Glomerular endothelial cell (primary cell): ENCODE measurements at places on chromosomes 6 and 20. TPM values are rescaled to one million over a fixed set of nuclear protein-coding genes. Genes with fewer than 3 reads are reported as not detected.

DNA sequence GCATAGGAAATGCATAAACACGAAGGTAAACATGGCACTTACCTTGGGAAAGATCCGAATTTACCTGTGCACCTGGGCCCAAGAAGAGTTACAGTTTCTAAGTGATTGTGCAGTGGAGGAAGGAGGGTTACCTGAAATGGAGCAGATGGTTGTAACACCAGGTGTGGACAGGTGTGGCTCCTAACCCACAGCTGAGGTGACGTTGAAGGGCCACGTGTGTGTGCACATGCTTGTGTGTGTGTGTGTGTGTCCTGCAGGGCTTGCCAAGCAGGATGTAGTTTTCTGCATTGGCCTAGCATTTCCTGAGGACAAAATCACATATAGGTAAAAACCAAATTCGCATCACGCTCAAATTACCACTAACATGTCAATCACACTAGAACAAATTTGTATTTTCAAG is 240.8 kb downstream of the ANKRD60 start:
- no peak for DNase-seq

DNA sequence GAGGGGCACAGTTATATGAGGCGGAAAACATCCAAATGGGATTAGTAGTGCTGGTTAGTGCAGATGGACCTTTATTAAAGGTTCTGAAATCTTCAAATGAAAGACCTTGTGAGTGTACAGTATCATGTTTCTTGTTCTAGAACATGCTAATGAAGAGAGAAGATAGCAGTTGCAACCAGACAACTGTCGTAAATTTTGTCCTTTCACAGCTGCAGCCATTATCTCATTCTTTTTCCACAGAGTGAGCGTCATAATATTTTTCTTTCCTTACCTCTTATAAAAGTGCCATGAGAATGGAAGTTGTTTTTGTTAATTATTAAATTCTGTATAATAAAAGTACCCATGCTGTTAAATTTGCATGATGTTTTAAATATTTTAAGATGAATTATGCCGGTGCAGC is 4.4 kb upstream of the C6orf163 start:
- no peak for DNase-seq

DNA sequence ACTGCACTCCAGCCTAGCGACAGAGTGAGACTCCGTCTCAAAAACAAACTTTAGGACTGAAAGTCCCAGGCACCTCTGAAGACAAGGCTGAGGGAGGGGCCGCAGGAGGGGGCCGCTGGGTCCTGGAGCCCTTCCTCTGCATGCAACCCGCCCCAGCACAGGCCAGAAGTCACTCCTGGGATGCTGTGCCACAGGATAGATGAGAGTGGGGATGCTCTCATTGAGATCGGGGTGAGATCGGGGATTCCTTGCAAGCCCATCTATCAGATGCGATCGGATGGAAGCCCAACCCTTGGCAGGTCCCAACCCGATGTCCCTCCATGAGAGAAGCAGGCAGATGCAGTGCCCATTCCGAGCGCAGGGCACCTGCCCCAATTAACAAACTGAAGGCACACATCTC is 66.5 kb downstream of the WDR27 start:
- no peak for DNase-seq

GRCh38 chr6:145643760-145644159 is 91.6 kb downstream of the EPM2A start:
- no peak for DNase-seq

DNA sequence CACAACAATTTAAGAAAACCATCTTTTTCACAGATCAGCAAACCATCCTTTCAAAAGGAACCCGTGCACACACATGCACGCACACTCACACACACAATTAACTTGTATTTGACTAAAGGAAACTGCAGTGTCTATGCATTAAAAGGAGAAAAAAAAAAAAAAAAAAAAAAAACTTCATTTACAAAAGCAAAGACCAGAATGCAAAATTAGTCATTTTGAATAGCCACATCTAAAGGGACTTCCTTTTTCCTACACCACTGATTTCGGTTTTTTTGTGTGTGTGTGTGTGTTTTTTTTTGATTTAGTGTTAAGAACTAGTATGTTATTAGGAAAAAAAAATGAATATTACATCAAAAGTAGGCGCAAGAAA is 6.3 kb downstream of the ZMYND8 start:
- no peak for DNase-seq

GRCh38 chr6:101545191-101545590 is 151.7 kb downstream of the GRIK2 start:
- no peak for DNase-seq

GRCh38 chr20:51602131-51602530 is 59.6 kb upstream of the NFATC2 start:
- no peak for DNase-seq

DNAH8 gene
- 0.06 TPM in 1 of 2 replicates, not detected in the other for total RNA-seq

ZNFX1 gene
- total RNA-seq: 54.1 and 60.0 TPM in 2 replicates

SNHG17 gene
- 21.1 and 38.3 TPM in 2 replicates for total RNA-seq

GNAS gene
- total RNA-seq: 827 and 1,103 TPM in 2 replicates
